Activated CD4-positive, alpha-beta T cell treated with anti-CD3 and anti-CD28 coated beads, Interleukin-2, amount 10 ng/mL, durations not matched to agents 24 days and 14 days (primary cell): ENCODE measurements at places on chromosomes 13 and 19.

- DNase-seq = no peak
- H3K27ac ChIP-seq = no peak overlapping the region
- no peak overlapping the region for H3K4me3 ChIP-seq
- no peaks in the 10 kb centered on the region for H3K36me3 ChIP-seq
- H3K27me3 ChIP-seq = no peaks in the 10 kb centered on the region
Measured at GRCh38 chr19:16064209-16064889, 11.9 kb upstream of the TPM4 start.

DNA sequence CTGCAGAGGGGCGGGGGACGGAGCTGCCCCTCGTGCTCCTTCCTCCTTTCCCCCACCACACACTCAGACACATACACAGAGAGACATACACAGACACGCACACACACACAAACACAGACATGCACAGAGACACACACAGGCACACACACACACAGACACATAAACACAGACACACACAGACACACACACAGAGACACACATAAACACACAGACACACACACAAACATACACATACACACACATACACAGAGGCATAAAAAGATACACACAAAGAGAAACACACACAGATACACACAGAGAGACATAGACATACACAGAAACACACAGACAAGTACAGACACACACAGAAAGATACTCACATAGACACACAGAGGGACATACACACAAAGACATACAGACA lies 136.0 kb downstream of the UQCRFS1 start:
- no peak overlapping the region for H3K27ac ChIP-seq
- DNase-seq = no peak
- H3K36me3 ChIP-seq = no peaks in the 10 kb centered on the region
- H3K27me3 ChIP-seq = no peaks in the 10 kb centered on the region

- peaks cover 48% of the 10 kb centered on the region for H3K4me1 ChIP-seq
- DNase-seq = no peak
- H3K27me3 ChIP-seq = no peaks in the 10 kb centered on the region
- peak overlapping the region; percentile 47 for H3K27ac ChIP-seq
- H3K36me3 ChIP-seq = peaks cover 38% of the 10 kb centered on the region
- no peak overlapping the region for H3K4me3 ChIP-seq
Measured at GRCh38 chr13:99506634-99507033, 5.4 kb downstream of the TM9SF2 start.

DNA sequence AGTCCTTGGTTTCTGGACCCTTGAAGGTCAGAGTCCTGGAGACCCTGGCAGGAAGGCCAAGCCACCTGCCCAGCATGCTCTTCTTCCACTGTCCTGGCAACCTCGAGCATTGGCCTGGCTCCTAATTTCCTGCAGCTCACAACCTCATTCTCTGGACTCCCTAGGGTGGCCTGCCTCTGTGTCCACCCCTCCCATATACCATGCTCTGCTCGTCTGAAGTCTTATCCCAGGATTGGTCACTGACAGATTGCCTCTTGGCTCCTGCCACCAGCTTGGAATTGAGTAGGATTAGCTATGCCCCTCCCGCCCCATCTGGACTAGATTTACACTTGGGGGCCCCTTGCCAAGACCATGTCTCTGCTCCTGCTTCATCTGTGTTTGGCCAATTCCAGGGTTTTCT lies 17.1 kb upstream of the WASF3 start:
- no peaks in the 10 kb centered on the region for H3K4me1 ChIP-seq
- no peak for DNase-seq
- H3K36me3 ChIP-seq = no peaks in the 10 kb centered on the region
- H3K4me3 ChIP-seq = no peak overlapping the region
- H3K27ac ChIP-seq = no peak overlapping the region

- H3K27me3 ChIP-seq = peaks cover 2% of the 10 kb centered on the region
- peak; percentile 66 for DNase-seq
- H3K4me3 ChIP-seq = peak overlapping the region; percentile 57
- peaks cover 23% of the 10 kb centered on the region for H3K4me1 ChIP-seq
- H3K27ac ChIP-seq = peak overlapping the region; percentile 53
Measured at GRCh38 chr19:42250666-42251531, 4.0 kb downstream of the ERF start.

DNA sequence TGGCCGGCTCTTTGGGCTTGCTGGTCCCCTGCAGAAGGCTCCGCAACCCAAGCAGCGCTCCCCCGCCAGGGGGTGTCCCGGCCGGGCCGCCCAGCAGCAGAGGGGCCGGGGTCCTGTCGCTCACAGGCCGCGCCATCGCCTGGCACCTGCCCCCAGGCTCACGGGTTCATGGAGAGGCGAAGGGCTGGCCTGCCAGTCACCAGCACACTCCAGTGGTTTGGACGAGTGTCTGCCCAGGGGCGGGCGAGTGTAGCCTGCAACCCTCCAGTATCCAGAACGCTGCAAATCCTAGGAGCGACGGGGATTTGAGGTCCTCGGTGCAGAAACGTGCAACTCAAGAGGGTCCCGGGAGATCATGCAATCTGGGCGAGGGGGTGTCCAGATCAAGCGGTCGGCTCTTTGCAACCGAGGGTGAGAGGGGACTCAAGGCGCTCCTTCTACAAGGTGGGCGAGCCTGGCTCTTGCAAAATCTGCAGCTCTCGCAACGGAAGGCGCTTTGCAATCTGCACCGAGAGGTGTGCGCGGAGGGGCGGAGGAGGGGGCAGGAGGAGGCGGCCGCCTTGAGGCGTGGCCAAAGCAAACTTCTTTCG lies at the start of gene DBP:
Gene DBP (minus strand): TSS at position 521 of the 590 bp plus-strand sequence. CDS start 385 bp downstream, at position 136.
- peaks cover 2% of the 10 kb centered on the region for H3K36me3 ChIP-seq
- H3K4me1 ChIP-seq = peaks cover 35% of the 10 kb centered on the region
- H3K27me3 ChIP-seq = peaks cover 2% of the 10 kb centered on the region
- no peak for DNase-seq
- peak within 1 kb of the TSS; percentile 86 for H3K4me3 ChIP-seq

DNA sequence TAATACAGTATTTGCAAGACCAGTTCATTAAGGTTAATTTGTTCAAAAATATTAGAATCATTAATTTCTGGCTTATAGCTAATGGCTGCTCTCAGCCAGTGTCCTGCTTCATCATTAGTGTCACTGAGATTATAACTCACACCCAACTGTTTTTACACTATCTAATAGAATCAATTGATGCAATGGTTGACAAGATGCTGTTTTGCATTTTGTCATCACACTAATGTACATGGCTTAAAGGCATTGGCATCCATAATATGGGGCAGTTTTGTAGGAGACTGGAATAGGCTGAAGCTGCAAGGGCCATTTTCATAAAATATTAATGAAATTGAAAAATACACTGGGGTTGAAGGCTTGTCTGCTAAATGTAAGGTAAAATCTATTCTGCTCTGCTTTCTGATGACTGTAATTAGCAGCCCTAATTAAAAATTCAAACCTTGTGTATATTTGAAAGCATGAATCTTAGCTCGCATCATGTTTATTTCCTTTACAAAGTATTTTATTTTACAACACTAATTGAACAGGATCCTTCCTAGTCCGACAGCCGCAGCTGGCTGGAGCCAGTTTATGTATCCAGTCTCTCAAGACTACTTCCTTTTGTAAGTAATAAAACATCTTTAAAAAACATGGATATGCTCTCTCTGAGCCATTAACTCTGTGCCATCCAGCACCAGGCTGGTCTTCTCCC lies 296.7 kb downstream of the POU4F1 start:
- no peaks in the 10 kb centered on the region for H3K4me1 ChIP-seq
- H3K27me3 ChIP-seq = no peaks in the 10 kb centered on the region
- H3K36me3 ChIP-seq = no peaks in the 10 kb centered on the region

DNA sequence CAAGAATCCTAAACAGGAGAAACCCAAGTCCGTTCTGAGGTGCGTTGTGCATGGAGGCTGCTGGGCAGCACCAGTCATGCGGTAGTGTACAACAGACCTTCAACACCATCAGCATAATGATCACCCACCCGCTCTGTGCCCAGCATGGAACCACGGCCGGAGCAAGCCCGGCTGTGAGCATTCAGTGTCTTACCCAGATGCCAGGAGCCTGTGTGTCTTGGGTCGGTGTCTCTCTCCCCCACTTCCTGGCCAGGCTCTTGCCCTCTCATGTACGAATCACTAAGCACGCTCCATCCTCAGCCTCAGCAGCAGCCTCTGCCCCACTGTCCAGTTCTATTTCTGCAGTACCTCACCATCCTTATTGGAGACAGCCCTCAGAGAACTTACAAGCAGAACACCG lies 231.6 kb upstream of the IRS2 start:
- no peaks in the 10 kb centered on the region for H3K36me3 ChIP-seq
- H3K4me1 ChIP-seq = no peaks in the 10 kb centered on the region
- H3K27ac ChIP-seq = no peak overlapping the region
- no peaks in the 10 kb centered on the region for H3K27me3 ChIP-seq
- no peak overlapping the region for H3K4me3 ChIP-seq

DNA sequence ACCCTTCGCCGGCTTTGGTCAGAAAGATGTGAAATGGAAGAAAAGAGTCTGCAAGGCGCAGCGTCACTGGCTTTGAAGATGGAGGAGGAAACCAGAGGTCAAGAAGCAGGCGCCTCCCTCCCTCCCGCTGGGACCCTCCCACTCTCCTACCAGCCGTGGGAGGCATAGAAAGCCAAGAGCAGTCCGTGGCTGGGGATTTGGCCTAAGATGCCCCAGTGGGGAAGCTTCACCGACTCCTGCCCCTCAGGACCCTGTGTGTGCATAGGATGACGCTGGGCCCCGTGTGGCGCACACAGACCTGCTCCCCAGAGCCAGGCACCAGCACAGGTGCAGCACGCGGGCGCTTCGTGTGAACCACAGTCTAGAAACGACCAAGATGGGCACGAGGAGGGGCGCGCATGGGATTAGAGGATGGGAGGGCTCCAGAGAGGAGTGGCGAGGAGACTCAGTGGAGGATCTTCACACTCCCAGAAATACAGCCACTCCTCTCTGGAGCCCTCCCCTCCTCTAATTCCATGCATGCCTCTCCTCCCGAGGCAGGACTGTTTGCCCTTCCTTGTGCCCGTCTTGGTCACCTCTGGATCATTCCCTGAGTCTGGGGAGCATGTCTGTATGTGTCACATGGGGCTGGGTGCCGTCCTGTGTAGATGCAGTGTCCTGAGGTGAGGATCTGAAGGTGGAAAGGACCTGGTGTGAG lies 194.3 kb downstream of the TEX29 start:
- H3K4me1 ChIP-seq = no peaks in the 10 kb centered on the region
- no peak overlapping the region for H3K4me3 ChIP-seq
- no peaks in the 10 kb centered on the region for H3K27me3 ChIP-seq

DNA sequence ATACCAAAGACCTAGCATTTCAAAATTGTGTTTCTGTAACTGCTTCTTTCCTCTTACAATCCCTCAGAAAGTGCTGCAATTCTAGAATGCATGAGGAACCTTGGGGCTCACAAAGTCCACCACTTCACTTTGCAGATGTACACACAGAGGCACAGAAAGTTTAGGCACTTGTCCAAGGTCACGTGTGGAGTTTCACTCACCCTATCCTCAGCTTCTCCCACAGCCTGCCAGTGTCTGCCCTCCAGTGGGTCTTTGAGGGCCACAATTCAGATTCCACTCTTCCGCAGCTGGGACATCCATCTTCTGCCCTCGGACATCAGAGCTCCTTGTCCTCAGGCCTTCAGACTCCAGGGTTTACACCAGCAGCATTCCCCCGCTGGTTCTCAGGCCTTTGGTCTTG lies 210.5 kb upstream of the SERP2 start:
- H3K36me3 ChIP-seq = no peaks in the 10 kb centered on the region
- H3K27me3 ChIP-seq = peaks cover 10% of the 10 kb centered on the region
- no peak for DNase-seq
- H3K4me3 ChIP-seq = no peak overlapping the region

DNA sequence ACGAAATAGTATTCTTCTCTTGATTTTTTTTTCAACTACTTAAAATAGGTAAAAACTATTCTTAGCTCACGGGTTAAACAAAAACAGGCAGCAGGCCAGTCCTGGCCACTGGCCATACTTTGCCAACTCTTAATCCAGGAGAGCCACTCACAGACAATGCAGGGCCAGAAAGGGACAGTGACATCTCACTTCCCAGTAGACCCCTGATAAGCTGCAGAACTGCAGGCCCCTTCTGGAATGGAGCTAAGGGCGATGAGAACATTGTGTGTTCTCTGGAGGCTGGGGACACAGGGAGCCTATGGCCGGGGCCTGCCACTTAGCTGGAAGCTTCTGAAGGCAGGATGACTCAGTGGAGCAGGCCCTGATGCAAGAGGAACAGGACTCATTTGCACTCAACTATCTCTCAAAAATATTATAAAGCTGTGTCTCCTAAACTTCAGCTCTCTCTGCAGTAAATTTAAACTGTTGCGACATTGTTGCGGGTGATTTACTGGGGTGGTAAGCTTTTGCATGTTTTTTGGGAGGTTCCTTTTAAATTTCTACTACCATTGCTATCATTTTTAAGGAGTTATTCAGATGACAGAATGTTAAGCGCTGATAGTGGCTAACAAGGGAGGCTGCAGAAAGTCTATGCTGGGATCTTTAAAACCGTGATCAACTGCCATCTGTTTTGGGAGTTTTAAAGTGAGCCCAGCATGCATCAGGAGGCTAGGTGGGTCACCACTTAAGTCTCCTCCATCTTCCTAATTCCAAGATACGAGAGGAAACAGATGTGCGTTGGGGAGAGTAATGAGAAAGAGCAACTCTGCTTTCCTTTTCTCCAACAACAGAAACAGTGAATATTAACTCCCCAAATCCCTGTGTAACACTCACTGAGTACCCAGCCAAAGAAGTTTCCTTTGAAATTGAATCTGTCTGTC lies 33.2 kb upstream of the KATNAL1 start:
- no peak overlapping the region for H3K27ac ChIP-seq
- no peak overlapping the region for H3K4me3 ChIP-seq
- no peak for DNase-seq
- peaks cover 40% of the 10 kb centered on the region for H3K36me3 ChIP-seq
- H3K27me3 ChIP-seq = no peaks in the 10 kb centered on the region

- H3K4me1 ChIP-seq = peaks cover 11% of the 10 kb centered on the region
- H3K27me3 ChIP-seq = peaks cover 4% of the 10 kb centered on the region
- no peak overlapping the region for H3K27ac ChIP-seq
- no peak overlapping the region for H3K4me3 ChIP-seq
- DNase-seq = no peak
Measured at GRCh38 chr13:99813336-99814095, 158.1 kb downstream of the ZIC5 start.

DNA sequence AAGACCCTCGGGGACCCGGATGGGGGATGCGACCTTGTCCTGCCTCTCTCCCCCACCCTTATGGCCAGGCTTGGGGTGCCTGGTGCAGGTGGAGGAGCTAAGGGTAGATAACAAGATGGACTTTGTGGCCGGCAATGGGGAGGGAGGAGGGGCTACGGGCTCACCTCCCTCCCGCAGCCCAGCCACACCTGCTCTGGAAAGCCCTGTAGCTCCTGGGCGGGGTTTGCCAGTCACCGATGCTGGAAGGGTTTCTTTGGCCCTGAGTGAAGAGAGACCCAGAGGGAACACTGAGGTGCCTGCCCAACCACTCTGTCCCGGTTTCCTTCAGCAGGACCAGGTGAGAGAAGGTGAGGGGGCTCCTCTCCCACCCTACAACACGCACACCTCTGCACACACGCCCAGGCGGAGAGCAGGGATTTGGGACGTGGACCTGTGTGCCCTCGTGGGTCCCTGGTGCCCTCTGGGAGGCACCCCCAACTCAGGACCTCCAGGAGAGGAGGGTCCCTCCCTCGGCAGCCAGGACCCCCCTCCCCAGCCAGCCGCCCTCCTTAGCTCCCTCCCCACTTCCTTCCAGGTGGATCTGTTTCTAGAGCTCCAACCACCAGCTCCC lies at the start of gene FUT2:
Gene FUT2 (plus strand): TSS at position 229 of the 610 bp plus-strand sequence. CDS start 6,986 bp downstream, outside the sequence.
- H3K4me1 ChIP-seq = peaks cover 9% of the 10 kb centered on the region
- no peaks in the 10 kb centered on the region for H3K36me3 ChIP-seq
- H3K4me3 ChIP-seq = peak within 1 kb of the TSS; percentile 47
- DNase-seq = no peak
- peaks cover 17% of the 10 kb centered on the region for H3K27me3 ChIP-seq

- H3K4me1 ChIP-seq = peaks cover 75% of the 10 kb centered on the region
- H3K27me3 ChIP-seq = no peaks in the 10 kb centered on the region
Measured at GRCh38 chr13:99311748-99312492, 4.7 kb upstream of the GPR183 start.

GRCh38 chr19:18743784-18744418 lies 47.2 kb downstream of the COMP start:
- no peak overlapping the region for H3K4me3 ChIP-seq
- H3K27me3 ChIP-seq = no peaks in the 10 kb centered on the region
- H3K36me3 ChIP-seq = no peaks in the 10 kb centered on the region
- no peaks in the 10 kb centered on the region for H3K4me1 ChIP-seq
